Breast epithelium (tissue), 4 donors: ENCODE measurements at places on chromosomes 16 and 17. TPM values are rescaled to one million over a fixed set of nuclear protein-coding genes. Genes with fewer than 3 reads are reported as not detected.

GRCh38 chr17:50133028-50133768, 3.2 kb upstream of the SAMD14 start:
- no peak for DNase-seq

TEKT3 gene
- 2.5 TPM for total RNA-seq

- DNase-seq, result no peak
Observed at GRCh38 chr16:78150233-78150632, 50.8 kb downstream of the WWOX start.

- DNase-seq, result no peak
Observed at GRCh38 chr16:85078226-85078625, 34.0 kb downstream of the CIBAR2 start.

DNA sequence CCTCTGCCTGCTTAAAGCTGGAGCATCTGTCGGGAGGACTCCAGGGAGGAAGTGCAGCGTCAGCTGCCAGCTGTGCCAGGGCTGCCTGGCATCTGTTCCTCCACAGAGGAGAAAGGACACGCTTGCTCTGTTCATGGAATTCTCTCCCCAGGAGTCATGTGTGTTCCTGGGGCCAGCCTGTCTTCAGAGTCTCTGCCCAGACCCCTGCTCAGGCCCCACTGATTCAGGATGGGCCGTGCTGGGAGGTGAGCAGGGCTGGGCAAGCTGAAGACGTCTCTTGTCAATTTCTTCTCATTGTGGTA, 24.2 kb downstream of the CRISPLD2 start:
- DNase-seq, result peak; percentile 49

CCDC47 gene
- 54.1 TPM for total RNA-seq

DNA sequence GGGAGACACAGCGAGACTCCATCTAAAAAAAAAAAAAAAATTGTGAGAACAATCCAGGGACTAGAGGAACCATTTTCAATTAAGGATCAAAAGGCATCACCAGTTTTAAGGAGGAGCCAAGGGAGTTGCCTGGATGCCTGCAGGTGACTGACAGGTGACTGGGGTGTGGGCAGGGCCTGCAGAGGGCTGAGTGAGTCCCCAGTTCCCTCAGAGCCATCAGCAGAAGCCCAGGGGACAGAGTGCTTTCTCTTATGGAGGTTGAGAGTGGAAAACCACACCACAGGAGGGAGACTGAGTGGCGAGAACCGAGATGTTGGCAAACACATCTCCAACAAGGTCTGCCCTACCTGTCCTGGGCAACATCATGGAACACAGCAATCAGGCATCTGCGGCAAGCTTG, 27.1 kb upstream of the CREBBP start:
- DNase-seq, result no peak

GRCh38 chr17:48420823-48421222, 9.2 kb downstream of the SKAP1 start:
- no peak for DNase-seq

C16orf89 gene
- 5.1 TPM for total RNA-seq

GRCh38 chr17:62760059-62760944, 47.8 kb downstream of the MARCHF10 start:
- no peak for DNase-seq

DNA sequence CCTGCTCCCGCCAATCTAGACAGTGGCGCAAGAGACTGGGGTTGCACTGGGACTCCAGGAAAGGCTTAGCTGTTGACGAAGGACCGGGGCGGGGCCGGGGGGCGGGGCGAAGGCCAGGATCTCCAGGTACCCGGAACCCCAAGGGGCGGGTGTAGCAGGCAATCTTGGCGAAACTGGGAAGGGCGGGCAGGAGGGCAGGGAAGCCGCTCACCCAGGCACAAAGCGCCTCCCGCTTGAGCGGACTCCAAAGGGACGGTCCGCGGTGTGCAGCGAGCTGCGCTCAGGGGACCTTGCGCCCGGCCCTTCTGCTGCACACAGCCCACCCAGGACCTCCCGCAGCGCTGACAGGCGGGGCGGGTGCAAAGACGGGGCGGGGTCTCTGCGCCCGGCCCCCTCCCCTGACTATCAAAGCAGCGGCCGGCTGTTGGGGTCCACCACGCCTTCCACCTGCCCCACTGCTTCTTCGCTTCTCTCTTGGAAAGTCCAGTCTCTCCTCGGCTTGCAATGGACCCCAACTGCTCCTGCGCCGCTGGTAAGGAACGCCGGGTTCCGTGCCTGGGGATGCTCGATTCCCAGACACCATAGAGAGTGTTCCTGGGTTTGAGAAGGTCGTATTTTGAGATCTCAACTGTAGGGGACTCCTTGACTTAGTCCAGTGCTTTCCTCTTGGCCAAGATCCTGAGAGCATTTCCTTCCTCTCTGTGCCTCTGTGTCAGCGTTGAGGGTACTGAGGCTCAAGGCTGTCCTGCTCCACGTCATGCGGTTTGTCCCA, at the start of gene MT1F:
MT1F (plus strand) TSS at position 405 of the 772 bp plus-strand sequence; CDS start at position 505, 100 bp downstream.
- peak; percentile 96 for DNase-seq

ZNF423 gene
- total RNA-seq, result 5.9 TPM

DNA sequence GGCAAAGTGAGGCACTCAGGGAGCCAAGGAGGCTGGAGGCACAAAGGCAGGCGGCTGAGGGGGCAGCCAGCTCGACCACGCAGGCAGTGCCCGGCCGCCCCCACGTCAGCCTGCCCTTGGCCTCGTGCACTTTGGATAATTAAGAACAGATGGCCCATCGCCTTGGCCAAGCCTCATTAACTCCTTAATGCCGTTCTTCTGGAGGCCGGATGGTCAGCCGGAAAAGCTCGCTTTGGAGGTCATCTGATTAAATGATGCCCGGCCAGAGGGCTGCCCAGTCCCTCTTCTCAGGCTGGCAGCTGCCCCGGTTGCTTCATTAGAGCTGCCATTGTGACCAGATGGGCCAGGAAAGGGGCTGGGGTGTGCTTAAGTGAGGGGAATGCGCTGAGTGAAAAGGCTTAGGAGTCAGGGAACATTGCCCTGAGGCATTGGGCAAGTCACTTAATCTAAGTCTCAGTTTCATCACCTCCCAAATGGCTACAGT, 364.0 kb downstream of the NPIPA8 start:
- no peak for DNase-seq

RABEP2 gene
- total RNA-seq, result 35.1 TPM

DNASE1L2 gene
- total RNA-seq, result 0.66 TPM
